Large intestine (tissue), 12 donors: ENCODE measurements at places on chromosomes 3 and 15. TPM values are rescaled to one million over a fixed set of nuclear protein-coding genes. Genes with fewer than 3 reads are reported as not detected.

GRCh38 chr3:57068437-57069089 lies 8.1 kb downstream of the SPATA12 start:
- DNase-seq: no peak

DNA sequence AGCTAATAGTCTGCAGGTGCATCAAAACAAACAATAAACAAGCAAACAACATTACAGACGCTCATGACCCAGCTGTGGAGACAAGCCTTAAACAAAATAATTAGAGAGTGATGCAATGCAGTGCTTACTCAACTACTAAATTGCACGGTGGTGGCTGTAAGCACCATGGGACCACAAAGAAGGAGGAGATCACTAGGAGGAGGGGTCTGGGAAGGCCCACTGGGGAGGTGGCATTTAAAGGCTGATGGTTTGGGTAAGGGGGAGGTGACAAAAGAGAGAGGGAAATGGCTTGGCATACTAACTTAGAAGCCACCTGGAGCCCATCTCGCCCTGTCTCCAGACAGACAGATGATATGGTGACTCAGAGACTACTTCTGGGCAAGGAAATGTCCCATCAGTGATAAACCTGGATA lies 516.7 kb downstream of the FOXP1 start:
- peak; percentile 31 for DNase-seq

DNA sequence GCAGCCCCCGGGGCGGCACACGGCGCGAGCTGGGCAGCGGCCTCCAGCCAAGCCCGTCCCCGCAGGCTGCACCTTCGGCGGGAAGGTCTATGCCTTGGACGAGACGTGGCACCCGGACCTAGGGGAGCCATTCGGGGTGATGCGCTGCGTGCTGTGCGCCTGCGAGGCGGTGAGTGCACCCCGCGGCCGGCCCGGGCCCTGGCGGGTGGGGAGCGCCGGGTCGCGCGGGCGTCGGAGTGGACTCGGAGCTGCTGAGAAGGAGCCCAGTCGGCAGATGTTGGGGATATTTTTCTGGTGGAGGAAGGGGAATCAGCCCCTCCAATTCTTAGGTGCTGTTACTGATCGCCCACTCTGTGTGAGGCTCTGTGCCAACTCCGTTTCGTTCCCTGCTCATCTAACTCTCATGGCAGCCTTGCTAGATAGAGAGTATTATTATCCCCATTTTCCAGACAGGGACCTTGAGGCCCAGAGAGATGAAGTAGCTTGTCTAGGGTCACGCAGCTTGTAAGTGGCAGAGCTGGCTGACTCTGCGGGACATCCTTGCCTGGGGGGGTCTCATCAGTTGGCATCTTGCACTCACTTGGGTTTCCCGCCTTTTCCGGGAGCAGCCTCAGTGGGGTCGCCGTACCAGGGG lies 890 bp downstream of the CHRD start:
- no peak for DNase-seq

GRCh38 chr3:36596419-36596818 lies 167.9 kb downstream of the DCLK3 start:
- no peak for DNase-seq

GRCh38 chr3:108297647-108298046 lies 1.3 kb downstream of the HHLA2 start:
- no peak for DNase-seq

DNA sequence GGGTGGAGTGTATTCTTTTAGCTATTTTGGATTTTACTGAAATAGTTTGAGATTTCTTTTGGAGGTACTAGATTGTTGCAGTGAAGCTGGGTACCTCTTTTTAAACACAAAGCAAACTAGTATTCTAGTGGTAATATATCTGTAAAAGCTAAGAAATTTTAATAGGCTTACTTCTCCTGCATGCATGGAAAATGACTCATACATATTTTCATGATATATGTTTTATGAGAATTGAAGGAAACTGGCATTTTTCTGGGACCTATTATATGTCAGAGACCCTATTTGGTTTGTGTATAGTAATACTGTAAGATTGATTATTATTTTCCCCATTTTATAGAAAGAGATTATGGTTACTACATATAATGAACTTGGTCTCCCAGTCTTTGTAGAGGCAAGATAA lies 851.0 kb downstream of the DIPK2A start:
- DNase-seq: no peak

GRCh38 chr3:49880581-49881315 lies 11.0 kb upstream of the CAMKV start:
- DNase-seq: peak; percentile 48

Gene VILL
- polyA plus RNA-seq: 73.7 TPM

Gene SEMA5B
- polyA plus RNA-seq: 5.4 TPM

Gene LSMEM2
- 0.25 TPM for polyA plus RNA-seq

Gene TF
- polyA plus RNA-seq: 22.5 TPM
